ENCODE measurements at places on chromosomes 7 and 10.

- DNase-seq = no peak
Observed at GRCh38 chr7:115409682-115410433, 488.0 kb downstream of the MDFIC start.

- DNase-seq = no peak
Observed at GRCh38 chr7:136023134-136023869, 46.1 kb upstream of the MTPN start.

- no peak for DNase-seq
Observed at GRCh38 chr7:149664666-149665065, 108.7 kb downstream of the ZNF467 start.

GRCh38 chr10:75223507-75223906, 12.2 kb downstream of the COMTD1 start:
- no peak for DNase-seq

DNA sequence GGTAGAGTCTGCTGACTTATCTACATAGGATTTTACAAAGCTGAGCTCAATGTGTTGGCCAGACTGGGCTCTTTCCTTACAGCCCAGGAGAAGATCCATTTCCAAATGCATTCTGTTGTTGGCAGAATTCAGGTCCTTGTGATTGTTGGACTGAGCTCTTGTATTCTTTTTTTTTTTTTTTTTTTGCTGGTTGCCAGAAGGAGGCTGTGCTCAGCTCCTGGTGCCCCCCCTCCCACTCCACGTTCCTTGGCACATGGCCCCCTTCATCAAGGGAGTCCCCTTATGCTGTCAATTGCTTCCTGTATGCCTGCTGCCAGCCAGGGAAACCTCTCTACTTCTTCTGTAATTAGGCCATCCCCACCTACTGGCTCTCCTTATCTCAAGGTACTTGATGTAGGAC, 518.1 kb upstream of the AKR1E2 start:
- no peak for DNase-seq

GRCh38 chr7:128189231-128189930, 51.7 kb upstream of the LEP start:
- DNase-seq = no peak

DNA sequence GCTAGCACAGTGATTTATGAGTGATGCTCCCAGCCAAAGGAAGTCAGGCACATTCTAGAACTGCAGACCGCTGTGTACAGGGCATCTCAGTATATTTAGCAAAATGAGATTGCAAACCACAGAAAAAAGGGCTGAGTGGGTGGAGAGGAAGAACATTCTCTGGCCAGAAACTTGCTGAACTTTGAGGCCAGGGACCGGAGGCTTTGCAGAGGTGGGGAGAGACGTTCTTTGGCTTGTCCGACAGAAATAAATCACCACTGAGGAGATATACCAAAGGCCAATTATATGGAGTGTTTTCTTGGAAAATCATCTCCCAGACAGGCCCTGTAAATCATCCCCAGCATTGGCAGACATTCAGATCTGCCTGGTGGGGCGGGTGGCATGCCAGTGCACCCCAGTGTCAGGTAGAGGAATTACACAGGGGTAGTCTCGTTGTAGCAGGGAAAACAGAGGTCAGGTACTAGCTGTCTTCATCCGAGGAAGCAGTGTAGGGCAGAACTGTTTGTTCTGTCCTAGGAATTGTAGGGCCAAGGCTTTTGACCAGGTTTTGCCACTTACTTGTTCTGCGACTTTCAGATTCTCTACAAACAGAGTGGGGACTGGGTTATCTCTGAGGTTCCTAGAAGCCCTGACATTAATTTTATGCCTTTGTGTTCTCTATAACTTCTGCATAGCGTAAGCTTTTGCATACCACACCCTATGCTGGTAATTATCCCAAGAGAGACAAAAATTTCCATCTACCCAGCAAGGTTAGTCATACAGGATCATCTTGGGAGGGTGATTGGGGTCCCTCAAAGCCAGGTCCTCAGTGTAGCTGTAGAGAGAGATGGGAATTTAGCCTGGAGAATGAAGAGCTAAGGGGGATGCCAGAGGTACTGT, 655.6 kb downstream of the LRMDA start:
- DNase-seq = no peak

GRCh38 chr10:106972381-106972780, 192.1 kb downstream of the SORCS1 start:
- no peak for DNase-seq

- no peak for DNase-seq
Observed at GRCh38 chr10:103397191-103397825, 882 bp downstream of the PDCD11 start.

- DNase-seq = no peak
Observed at GRCh38 chr7:46900312-46901263, 681.3 kb downstream of the TNS3 start.

GRCh38 chr10:11719496-11720259, 22.5 kb upstream of the ECHDC3 start:
- DNase-seq = no peak

- DNase-seq = no peak
Observed at GRCh38 chr7:38681882-38682281, 50.7 kb upstream of the AMPH start.

DNA sequence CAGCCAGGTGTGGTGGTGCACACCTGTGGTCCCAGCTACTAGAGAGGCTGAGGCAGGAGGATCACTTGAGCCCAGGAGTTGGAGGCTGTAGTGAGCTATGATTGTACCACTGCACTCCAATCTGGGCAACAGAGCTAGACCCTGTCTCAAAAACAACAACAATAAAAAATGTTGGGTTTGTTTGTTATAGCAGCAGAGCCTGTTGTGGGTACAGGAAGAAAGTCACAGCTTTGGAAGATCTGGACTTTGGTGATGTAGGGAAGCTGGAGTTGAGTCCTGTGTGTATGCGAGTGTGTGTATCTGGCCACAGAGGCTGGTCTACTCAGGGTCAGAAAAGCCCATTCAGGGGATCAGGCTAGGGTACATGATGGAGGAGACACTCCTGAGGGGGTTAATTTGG, 3.9 kb downstream of the GRID2IP start:
- no peak for DNase-seq

DNA sequence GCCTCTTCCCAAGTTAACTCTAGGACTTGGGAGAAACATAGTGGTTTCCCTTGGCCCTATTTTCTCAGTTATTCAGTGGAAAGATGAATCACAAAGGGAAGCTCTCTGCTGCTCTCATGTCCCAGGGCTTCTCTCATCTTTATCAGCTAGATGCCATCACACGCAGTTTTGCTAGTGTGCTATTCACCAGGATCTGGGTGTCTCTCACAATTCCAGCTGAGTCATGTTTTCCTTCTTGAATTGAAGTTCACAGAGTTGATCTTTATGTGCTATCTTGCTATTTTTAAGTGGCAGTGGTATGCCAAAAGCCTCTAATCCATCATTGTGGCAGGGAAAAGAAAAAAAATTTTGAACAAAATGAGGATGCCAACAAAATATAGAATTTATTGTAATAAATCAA, 101.3 kb downstream of the TWIST1 start:
- no peak for DNase-seq

- no peak for DNase-seq
Observed at GRCh38 chr7:53437336-53437735, 401.9 kb downstream of the POM121L12 start.

DNA sequence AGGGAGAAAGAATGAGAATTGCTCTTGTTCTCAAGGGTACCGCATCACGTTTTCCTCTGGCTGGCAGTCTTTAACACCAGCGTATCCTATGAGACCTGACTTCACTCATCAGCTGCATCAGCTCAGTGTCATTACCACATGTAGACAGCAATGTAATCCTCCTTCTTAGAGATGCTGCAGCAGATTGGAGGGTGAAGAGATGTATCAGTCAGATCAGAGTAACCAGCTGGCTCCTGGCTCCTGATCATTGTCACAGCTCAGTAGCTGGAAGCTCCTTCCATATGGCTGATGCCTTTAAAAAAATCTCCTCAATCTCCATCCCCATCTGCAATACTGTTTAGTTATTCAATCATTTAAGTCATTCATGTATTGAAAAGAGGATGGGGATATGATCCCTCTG, 39.7 kb upstream of the EPHB6 start:
- no peak for DNase-seq

GRCh38 chr7:98420966-98421612, 20.2 kb upstream of the BAIAP2L1 start:
- DNase-seq = peak; percentile 77

DNA sequence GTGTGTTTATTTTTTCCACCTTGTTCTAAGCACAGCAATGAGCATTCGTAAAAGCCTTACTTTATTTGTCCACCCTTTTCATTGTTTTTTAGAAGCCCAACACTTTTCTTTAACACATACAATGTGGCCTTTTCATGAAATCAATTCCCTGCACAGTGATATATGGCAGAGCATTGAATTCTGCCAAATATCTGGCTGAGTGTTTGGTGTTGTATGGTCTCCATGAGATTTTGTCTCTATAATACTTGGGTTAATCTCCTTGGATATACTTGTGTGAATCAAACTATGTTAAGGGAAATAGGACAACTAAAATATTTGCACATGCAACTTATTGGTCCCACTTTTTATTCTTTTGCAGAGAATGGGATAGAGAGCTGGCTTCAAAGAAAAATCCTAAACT, 28.9 kb downstream of the CFTR start:
- DNase-seq = no peak

DNA sequence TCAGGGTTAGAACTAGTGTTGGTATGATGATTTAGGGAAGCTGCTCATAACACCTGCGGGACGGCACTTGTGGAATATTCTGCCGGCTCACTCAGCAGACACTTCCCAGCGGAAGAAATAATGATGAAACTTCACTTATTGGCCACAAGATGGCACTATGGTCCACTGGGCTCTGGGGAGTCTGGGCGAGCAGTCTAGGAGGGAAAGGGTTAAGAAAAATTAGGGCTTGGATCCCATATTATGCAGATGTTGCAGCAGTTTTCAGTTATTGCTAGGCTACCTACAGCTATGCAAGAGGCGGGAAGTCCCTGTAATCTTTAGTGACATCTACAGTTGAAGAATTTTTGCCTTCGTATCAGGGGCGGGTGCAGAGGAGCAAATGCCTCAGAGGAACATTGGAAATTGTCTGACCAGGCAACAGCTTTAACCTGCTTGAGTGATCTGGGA, 238.7 kb upstream of the PRSS58 start:
- DNase-seq = no peak

DNA sequence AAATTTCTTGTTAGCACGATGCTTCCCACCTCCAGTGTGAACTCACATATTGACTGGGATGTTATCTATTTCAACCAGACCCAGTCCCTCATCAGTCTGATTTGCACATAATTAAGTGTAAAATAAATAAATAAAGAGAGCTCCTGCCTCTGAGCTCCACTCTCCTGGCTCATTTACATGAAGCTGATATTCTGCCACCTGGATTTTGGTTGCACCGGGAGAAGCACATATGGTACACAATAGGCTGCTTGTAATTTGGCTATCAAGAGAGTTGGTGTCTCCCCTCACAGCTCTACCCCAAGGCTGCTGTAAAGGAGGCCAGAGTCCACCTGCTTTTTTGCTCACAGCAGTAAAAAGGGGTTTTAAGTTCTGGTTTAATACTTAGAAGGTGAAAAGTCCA, 610.5 kb downstream of the KCNMA1 start:
- DNase-seq = no peak

DNA sequence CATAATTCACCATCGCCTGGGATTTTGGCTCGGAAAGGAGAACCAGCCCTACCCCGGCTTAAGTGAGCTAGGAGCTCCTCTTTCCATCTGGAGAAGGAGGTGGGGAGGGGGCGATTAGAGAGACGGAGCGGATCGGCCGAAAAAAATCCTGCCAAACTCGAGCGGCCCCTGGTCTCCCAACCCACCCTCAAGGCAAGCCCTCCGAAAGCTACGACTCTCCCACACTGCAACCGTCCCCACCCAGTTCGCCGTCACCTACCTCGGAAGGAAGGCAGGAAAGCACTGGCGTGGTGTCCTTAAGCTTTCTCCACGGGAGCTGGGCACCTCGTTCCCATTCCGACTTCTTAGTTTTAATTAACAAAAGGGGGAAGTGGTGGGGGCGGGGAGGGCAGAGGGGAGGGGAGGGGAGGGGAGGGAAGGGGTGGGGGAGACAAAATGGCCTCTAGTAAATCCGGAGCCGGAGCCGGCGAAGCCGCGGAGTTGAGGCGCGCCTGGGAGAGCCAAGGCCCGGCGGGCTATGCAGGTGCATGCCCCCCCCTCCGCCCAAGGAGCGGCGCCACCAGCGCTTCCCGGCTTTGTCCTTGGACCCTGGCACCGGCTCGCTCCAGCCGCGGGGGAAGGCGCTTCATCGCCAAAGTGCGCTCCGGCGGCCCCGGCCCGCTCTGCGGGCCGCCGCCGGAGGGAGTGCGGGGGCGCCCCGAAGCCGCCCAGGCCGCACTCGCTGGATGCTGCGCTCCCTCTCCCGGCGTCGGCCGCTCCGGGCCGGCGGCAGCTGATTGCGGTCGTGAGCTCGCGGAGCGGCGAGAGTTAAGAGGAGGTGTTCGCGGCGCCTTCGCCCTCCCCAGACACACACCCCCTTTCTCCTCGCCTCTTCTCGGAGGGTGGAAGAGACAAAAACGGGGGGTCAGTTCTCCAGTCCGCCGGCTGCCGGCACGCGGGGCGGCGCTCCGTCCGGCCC, at the start of gene LRRC4:
Gene LRRC4, minus strand, starts transcription at position 784 of the 958 bp plus-strand sequence. CDS start 797 bp downstream, outside the sequence.
- no peak for DNase-seq

DNA sequence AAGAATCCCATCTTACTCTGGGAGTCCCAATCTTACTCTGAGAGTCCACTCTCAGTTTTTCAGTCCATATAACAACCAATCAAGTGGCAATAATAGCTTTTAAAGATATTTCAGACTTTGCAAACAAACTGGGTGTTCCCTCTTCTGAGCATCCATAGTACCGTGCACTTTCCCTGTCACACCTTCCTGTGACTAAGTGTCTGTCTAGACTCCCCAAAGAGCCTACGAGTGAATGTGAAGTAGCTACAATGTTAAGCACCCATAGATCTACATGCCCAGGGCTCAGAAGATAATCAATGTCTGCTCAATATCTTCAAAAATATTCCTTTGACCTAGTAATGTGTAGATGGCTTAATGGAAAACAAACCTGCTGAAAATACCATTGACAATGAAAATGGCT, 95.6 kb upstream of the ASAH2 start:
- DNase-seq = no peak

DNA sequence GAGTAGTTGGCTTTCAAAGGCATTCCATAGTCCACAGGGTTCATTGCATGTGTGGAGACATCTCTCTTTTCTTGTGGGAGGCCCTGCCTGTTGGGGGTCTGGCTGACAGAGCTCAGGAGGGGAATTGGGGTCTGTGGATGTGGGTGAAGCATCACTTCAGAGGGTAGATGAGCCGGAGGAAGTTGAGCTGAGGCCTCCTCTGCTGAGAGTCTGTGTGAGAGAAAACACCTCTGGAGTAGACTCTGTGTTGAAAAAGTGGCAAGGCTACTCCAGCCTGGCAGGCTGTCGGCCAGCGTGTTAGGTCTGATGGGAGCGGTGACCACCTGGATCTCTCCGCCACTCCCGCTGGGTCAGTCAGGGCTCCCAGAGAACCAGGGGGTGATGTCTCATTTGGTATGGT, 358.0 kb upstream of the MGMT start:
- DNase-seq = peak; percentile 49

DNA sequence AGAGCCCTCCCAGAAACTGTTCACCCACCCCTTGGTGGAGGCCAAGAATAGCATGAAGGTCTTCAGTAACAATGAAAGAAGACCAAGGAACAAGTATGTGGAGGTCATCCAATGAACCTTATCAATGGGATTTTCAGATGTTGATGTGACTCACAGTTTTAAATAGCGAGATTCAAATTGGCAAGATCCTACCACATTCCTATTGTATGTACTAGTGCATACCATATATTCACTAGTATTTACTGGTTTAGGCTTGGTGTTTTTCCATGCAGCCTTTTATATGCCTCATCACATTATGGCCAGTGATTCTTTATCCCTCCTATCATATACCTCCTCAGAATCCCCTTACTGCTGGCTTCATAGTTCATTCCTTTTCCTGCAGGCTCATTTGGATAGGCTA, 54.4 kb downstream of the ITGB8 start:
- no peak for DNase-seq
